T-helper 17 cell (primary cell): ENCODE measurements at places on chromosomes 5 and 9. TPM values are rescaled to one million over a fixed set of nuclear protein-coding genes. Genes with fewer than 3 reads are reported as not detected.

The GADD45G gene
- total RNA-seq = 15.1 TPM

The PCDHAC2 gene
- total RNA-seq = not detected

The RALGPS1 gene
- total RNA-seq = 9.3 TPM

DNA sequence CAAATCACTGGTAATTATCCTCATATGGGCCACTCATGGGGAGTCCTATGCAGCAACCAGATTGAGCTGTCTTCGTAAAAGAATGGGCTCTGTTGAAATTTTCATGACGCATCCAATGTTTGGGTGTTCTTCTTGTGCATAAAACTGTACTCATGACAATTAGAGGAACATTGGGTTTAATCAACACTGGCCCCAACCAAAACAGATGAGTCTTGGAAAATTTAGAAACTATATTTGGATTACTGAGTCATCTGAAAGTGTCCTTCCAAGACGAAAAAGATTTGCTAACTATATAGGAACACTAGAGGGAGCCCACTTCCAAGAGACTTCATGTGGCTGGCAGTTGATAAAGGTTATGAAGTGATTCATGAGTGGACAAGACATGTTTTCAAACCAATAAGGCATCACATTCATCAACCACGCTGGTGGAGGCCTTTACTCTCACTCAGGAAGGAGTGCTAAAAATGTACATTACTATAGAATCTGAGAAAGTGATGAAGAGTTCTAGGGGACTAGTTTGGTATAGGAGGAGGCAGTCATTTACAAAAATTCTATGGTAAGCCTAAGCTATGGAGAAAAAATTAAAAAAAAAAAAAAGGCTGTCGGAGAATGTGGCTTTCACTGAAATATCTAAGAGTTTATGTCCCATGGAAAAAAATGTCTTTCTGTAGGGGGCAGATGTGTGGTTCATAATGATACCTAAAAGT, 313.5 kb downstream of the PRDM9 start:
- no peak overlapping the region for H3K4me3 ChIP-seq
- H3K27me3 ChIP-seq = no peaks in the 10 kb centered on the region
- H3K27ac ChIP-seq = no peak overlapping the region
- H3K4me1 ChIP-seq = no peaks in the 10 kb centered on the region
- no peak for DNase-seq
